ENCODE measurements at places on chromosomes 3 and 15. TPM values are rescaled to one million over a fixed set of nuclear protein-coding genes. Genes with fewer than 3 reads are reported as not detected.

DNA sequence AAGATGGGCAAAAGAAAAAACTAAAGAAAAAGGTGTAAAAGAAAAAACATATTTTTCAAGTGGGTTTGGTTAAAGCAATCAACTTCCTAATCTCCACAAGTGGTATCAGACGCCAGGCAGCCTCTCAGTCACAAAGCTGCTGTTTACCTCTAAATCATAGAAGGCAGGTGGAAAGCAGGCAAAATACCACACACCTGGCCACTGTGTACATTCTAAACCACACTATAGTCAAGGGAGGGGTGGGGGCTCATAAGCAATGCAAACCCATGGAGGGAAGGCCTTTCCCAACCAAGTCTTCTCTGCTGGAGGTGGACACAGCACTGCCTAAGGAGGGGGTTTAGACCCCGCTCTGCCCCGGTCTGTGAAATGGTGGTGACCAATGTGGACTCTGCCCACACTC lies 50.4 kb downstream of the MCF2L2 start:
- DNase-seq: no peak

GRCh38 chr15:39788800-39789565 lies 6.3 kb upstream of the FSIP1 start:
- DNase-seq: no peak

- no peak for DNase-seq
These were observed 45.1 kb downstream of the NR1I2 start for GRCh38 chr3:119826711-119827608.

GRCh38 chr15:44735482-44736180 lies 697 bp upstream of the TRIM69 start:
- peak; percentile 66 for DNase-seq

GRCh38 chr3:66394753-66395249 lies 106.0 kb downstream of the LRIG1 start:
- DNase-seq: no peak

The FSD2 gene
- polyA plus RNA-seq: 0.01 TPM

The NAA80 gene
- polyA plus RNA-seq: 2.6 TPM

The RPS17 gene
- polyA plus RNA-seq: 7,542 TPM

The SLC26A6 gene
- 8.7 TPM for polyA plus RNA-seq

The RNU5B-1 gene
- polyA plus RNA-seq: not detected

The NSMCE3 gene
- 5.5 TPM for polyA plus RNA-seq

Data from ovary (tissue), 10 donors.